ENCODE measurements at places on chromosomes 5 and 9.

DNA sequence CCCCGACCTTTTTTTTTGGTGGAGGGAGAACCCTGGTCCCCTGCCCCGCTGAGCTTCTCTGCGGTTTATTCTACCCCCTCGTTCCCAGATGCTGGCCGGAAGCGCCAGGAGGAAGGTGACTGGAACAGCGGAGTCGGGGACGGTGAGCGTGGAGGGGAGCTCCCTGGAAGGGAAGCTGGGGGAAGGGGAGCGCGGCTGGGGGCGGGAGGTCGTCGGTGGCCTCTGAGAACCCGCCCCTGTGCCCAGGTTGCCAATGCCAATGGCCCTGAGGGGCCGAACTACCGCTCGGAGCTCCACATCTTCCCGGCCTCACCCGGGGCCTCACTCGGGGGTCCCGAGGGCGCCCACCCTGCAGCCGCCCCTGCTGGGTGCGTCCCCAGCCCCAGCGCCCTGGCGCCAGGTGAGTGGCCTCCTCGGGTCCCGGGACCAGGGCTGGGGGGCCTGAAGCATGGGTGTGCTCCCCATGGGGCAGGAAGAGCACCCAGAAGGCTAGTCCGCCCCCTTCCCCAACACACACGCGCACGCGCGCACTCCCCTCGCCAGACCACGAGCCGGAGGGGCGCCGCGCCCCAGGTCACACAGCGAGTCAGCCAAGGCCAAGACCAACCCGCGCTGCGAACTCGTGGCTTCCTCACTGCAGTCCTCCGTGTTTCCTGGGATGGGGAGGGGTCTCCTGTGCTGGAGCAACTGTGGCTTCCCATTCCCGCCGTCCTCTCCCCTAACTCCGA lies 10.6 kb downstream of the MYOZ3 start:
- DNase-seq = peak; percentile 15

DNA sequence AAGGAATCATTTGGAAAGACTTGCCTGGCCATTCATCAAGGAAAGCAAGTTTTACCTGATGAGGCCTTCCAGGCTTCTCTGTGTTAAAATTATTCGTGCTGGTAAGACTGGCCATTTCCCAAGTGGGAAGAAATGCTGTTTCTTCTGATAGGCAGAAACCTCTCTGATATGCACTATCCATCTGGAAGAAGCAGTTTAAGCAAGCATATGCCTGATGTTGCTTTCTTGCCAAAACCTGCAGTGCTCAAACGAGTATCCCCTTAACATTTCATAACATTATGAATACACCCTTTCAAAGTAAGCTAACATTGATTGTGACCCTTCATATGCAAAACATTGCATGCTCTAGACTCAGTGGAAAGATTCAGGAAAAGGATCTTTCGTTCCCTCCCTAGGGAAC lies 36.0 kb upstream of the PRLR start:
- no peak for DNase-seq

DNA sequence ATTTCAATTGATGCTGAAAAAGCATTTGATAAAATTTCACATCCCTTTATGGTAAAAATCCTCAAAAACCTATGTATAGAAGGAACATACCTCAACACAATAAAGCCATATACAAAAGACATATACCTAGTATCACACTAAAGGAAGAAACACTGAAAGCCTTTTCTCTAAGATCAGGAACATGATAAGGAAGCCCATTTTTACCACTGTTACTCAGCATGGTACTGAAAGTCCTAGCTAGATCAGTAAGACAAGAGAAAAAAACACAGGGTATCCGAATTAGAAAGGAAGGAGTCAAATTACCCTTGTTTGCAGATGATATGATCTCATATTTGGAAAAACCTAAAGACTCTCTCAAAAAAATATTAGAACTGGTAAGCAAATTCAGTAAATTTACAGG lies 350.2 kb upstream of the PDE4D start:
- no peak for DNase-seq

DNA sequence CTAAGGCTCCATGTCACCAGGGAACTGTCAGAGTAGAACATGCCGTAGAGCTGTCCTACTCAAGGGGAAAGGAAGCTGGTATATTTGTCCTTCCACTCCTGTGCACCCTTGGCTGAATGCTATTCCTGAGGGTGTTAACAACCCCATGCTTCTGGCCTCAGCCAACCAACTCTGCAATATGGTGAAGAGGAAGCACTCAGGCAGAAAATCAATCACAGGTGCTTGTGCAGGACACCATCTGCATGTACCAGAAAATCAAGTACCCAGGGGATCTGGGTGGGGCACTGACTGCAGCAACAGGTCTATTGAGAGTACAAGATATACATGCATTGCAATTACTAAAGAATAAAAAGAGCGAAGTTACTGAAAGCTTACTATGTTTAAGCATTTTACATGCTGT lies 51.4 kb upstream of the NEK6 start:
- DNase-seq = no peak

DNA sequence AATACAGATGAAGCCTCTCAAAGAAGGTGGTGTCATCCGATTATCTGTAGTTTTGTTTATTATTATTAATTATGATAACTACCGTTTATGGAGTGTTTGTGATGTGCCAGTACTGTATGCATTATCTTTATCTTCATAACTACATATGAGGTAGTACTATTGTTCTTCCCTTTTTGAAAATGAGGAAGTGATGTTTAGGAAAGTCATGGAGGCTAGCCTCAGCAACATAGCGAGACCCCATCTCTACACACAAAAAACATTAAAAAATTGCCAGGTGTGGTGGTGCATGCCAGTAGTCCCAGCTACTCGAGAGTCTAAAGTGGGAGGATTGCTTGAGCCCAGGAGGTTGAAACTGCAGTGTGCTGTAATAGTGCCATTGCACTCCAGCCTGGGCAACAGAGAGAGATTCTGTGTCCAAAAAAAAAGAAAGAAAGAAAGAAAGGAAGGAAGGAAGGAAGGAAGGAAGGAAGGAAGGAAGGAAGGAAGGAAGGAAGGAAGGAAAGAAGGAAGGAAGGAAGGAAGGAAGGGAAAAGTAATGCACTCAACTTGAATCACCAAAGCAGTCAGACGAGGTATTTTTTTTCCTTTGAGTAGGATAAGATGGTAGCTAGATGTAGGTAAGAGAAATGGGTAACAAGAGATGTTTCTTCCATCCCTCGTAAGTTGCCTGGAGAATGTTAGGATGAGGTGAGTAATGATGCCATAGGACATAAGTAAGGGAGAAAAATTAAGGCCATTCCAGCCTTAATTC lies 47.8 kb downstream of the PAM start:
- DNase-seq = no peak

- DNase-seq = no peak
Measured at GRCh38 chr5:139763930-139764791, 31.4 kb upstream of the PSD2 start.

DNA sequence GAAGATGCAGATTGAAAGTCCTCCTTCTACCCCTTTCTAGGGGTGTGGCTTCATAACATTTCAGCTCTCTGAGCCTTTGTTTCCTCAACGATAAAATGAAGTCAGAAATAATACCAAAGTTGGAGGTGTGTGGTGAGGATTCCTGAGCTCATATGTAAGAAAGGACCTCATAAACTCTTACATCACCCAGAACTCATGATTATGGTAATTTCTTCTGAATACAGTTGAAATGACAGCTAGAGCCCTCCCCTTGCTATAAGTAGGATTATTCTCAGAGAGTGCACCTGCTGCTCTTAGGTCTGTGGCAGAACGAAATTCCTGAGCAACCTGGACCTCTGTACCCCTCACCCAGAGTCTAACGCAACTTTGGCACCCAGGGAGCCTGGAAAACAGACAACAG lies 291.4 kb upstream of the KLF4 start:
- DNase-seq = no peak

DNA sequence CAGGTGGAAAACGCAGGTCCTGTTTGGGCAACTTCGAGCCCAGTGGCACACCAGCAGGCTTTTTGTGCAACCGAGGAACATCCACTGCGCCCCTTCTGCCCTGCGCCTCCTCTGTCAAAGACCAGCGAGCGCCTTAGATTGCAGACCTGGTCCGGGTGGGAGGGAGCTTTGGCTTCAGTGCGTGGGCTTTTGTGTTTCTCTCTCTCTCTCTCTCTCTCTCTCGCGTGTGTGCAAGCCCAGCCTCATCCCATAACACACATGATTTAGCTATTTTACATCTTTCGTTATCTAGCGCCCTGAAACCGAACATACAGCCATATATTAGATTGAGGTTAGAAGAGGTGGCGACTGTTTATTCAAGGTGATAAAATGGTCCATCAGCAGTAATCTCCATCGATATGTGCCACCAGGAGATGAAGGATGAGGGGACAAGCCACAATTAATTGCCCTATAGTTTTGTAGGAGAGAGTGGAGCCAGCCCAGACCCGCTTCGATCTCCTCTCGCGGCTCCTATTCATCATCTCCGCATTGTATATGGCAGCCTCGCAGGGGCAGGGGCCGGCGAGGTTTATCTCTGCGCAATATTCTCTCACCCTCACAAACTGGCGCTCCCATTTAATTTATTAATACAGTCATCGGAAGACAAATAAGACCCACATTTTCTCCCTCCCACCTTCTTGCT lies 5.3 kb downstream of the PRDM6 start:
- DNase-seq = no peak

GRCh38 chr9:98147582-98147981 lies 28.6 kb upstream of the TRIM14 start:
- DNase-seq = no peak

DNA sequence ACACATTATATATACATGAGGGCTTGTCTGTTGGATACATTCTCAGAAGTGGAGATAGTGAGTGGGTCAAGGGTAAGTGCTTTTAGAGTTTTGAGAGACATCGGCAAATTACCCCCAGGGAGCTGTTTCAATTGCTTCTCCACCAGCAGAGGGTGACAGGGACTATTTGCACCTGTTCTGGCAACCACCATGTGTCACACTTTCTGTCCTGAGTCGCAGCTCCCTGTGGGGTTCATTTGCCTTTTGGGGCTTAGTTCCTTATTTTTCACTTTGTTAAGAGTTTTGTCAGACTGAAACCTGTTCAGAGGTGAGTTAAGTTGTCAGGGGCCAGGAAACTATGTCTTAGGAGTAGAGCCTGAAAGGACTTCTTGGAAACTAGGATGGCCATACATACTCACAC lies 20.1 kb upstream of the SLC36A1 start:
- no peak for DNase-seq

DNA sequence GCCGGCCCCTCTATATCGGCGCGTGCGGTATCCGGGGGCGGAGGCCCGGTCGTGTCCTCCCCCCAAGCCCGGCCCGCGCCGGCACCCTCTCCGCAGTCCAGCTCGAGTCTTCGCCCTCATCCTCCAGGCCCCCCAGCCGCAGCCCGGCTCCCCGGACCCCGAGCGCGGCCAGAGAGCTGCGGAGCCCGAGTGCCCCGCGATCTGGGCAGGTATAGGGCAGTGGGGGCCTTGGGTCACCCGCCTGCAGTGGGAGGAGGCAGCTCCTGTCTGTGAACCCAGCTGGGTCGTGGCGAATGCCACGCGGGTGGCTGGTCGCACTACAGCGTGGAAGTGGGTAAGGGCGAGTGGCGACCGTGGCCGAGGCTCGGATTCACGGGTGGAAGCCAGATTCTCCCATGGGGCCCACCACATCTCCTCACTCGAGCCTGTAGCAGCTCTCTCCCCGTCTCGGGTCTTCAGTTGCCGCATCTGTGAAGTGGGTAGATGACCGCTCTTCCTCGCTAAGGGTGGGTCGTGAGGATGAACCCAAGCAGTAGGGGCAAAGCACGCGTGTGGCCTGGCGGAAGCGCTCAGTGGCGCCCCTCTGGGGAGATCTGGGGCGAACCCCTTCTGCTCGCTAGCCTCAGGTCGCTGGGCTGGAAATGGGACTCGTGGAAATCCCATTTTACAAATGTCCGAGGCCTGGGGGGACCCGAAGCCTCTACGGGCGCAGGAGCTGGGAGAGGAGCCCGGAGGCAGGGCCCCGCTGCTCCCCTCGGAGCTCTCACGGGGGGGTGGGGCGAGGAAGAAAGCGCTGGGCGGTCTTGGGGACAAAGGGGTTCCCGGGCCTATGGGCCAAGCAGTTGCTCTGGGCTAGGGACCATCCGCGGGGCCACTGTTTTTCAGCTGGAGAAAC lies 1.9 kb downstream of the NR5A1 start:
- no peak for DNase-seq

DNA sequence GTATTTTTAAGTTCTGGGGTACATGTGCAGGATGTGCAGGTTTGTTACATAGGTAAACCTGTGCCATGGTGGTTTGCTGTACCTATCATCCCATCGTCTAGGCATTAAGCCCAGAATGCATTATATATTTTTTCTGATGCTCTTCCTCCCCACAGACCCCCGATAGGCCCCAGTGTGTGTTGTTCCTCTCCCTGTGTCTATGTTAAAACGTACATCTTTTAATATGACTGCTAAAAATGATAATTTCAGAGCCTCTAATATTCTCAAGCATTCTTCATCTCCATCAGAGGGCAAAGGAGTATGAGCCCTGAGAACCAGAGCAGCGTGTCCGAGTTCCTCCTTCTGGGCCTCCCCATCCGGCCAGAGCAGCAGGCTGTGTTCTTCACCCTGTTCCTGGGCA lies at the start of gene OR1J2:
Gene OR1J2 (plus strand): TSS at position 301 of the 400 bp plus-strand sequence. CDS start 0 bp downstream, at position 301.
- DNase-seq = no peak

DNA sequence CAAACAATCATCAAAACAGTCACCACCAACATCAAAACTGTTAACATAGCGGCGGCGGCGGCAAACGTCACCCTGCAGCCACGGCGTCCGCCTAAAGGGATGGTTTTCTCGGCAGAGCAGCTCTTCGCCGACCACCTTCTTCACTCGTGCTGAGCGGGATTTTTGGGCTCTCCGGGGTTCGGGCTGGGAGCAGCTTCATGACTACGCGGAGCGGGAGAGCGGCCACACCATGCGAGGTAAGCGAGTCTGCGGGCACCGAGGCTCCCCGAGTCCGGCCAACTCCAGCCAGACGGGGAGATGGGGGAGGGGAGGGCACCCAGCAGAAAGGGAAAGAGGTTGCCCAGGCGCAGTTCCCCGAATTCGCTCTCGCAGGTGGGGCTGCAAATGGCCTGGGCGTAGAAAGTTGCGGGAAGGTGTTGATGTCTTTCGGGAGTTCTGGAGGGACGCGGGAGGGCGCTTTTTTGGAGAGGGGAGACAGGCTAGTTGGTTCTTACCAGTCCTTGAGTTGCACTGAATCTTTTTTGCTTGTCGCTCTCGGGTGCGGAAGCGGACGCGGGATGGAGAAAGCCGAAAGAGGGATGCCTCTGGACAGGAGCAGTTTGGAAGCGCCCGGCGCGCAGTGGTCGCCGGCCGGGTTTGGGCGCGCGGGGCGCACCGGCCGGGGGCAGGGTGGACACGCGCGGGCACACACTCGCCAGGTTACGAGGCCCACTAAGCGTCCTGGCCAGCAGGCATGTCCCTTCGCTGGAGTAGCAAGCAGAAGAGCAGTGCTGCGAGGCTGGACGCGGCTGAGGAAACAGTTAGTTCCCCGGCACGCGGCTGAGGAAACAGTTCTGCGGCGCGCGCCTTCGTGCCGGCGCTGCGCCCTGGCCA lies 849 bp downstream of the RORB start:
- DNase-seq = no peak

Measured in activated naive CD4-positive, alpha-beta T cell treated with Interleukin-2 at 50 U/mL for 16 hours (primary cell).